ENCODE measurements at places on chromosomes 4 and X.

DNA sequence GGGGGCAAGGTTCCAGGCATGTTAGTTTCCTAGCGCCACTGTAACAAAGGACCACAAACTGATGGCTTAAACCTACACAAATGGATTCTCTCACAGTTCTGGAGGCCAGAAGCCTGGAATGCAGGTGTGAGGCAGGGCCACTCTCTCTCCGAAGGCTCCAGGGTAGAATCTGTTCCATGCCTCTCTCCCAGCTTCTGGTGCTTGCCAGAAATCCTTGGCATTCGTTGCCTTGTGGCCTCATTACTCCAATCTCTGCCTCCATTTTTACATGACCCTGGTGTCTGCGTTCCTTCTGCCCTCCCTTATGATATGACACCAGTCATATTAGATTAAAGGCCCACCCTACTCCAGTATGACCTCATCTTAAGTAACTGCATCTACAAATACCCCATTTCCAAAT, 39.6 kb downstream of the CLDN34 start:
- no peak for DNase-seq

GRCh38 chr4:21656832-21657231, 291.7 kb downstream of the KCNIP4 start:
- peak; percentile 25 for DNase-seq

GRCh38 chrX:110327336-110327735, 9.5 kb upstream of the AMMECR1 start:
- DNase-seq, result no peak

DNA sequence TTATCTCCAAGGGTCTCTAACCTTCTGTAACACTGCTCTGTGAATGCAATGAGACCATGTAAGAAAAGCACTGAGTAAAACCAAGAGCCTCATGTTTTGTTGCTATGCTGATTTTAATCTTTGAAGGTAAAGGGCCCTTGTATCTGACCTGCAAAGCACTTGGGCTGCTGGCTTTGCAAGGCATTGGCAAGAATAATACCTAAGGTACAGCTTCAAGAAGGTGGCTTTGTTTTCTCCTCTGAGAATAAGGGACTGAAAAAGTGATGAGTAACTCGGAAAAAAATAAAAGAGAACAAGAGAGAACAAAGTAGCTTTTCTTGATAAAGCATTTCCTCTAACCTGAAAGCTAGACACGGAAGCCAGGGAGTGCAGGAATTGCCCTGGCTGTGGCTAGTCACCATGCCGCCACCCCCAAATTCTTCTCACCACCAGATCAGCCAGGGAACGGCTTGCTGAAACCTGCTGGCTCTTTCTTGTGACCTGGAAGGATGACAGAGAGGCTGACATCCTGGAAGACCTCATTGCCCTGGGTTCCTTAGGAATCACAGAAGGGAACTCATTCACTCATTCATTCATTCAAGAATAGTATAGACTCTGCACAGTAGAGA, 41.8 kb upstream of the HS3ST1 start:
- DNase-seq, result no peak

- DNase-seq, result peak; percentile 67
Observed at GRCh38 chrX:45711231-45711630, 510.6 kb upstream of the DIPK2B start.

- no peak for DNase-seq
Observed at GRCh38 chrX:139850968-139851367, 81.9 kb downstream of the ATP11C start.

DNA sequence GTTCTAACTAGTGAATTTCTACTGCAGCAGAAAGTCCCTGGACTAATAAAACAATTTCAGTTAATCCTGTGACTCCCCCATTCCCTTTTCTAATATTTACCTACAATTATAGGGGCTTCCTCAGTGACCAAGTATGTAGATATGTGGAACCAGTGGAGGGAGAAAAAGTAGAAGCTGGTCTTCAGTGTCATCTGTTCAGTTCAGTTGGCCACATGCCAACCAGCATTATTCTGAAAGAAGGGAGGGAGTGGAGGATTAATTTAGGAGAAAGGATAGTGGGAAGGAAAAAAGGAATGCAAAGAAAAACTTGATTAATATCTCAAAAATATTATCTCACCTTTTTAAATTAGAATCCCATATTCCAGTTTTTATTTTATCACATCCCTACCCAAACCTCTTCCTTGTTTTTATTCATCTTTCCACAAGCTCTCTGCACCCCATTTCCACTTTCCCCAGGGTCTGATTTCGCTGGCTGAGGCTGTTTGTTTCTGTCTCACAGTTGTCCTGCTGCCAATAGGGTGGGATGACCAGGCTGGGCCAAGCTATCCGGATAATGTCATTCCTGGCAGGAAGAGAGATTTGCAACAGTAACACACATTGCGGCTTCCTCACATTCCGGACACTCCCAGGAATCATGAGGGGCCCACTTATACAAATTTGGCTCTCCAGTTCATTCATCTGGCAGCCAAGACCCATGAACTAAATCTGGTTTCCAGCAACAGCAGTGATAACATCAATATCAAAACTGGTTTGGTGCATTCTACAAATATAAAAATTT, 24.6 kb upstream of the ANTXR2 start:
- peak; percentile 79 for DNase-seq

DNA sequence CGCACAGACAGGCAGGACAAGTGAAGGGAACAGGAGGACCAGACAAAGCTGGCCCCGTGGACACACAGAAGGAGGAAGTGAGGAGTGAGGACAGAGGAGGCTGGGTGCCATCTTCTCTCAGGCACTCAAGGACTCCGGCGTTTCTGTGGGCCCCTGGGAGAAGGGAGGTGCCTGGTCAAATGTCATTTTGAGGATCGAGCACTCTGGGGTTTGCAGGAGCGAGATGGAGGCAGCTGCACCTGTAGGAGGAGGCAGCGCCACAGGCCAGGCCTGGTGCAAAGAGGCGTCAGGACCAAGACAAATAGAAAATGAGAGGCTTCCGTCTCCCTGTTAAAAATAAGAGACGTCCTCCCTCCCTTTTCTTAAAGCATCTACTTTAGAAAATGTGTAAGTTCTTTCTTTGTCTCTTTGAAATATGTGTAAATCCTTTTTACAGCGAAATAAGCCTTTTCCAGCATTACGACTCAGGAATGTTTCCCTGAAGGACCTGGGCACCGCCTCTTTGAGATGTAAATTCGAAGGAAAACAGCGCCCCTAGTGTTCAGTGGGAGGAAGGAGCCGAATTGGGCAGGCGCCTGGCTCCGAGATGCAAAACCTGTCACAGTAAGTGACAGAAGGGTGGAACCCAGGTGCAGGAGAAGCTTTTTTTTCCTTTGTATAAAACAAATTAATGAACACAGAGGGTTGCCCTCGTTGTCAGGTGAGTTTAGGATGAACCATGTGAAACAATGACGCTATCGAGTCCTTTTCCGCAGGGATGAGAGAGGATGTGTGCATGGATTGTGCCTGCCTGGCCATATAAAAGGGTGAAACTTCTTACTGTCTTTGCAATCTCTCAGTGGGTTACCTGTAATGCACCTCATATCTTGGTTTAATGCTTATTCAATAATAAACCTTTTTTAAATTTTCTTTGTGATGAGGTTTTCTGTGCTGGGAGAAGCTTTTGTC, 1.4 kb upstream of the C4orf50 start:
- peak; percentile 44 for DNase-seq

GRCh38 chr4:136484996-136485395, 1047.3 kb downstream of the PCDH18 start:
- no peak for DNase-seq

GRCh38 chr4:164440199-164440598, 313.7 kb upstream of the SMIM31 start:
- DNase-seq, result no peak

DNA sequence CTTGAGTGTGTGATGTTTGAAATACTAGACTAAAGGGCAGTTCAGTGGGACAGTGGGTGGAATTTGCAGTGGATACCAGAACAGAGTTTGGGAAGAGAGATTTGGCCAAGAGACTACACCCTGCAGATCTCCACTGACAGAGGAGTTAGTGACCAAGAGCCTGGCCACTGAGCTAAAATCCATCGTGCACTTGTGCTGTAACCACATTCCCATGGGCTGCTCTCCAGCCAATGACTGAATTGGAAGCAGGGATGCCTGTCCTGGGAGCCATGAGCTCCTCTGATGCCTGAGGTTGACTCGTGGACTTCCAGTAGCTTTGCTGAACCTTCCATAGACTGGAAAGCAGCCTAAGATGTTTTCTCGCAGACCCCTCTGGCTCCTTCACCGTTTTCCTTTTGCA, 296.1 kb downstream of the TRIML1 start:
- no peak for DNase-seq

DNA sequence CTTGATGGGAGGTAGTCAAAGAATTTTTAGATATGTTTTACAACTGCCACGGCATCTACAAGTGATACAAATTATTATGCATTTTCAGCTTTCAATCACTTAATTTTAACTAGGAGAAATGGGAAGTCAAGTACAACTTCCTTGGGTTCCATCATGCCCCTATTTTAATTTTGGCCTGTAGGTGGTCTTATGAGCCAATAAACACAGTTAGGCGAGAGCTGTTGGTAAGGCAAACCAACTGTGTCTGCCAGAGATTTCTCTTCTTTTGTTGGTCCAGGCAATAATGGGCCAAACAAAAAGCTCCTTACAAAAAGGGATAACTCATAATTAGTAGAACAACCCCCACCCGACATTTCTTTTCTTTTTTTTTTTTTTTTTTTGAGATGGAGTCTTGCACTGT, 63.3 kb upstream of the ARX start:
- no peak for DNase-seq

DNA sequence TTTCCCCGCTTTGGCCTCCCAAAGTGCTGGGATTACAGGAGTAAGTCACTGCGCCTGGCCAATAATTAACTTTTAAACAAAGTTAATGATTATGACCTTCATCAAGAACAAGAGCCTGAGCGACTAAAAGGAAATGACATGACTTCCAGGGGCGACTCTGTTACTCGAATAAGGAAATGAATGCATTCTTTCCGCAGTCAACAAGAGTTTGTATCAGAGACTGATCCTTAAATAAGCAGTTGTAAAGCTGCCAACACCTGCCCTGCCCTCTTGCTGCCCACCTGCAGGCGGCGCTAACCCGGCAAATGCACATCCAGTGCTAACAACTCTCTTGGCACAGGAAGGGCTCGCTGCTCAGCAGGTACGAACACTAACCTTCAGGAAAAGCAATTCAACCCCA, 27.3 kb downstream of the WDR1 start:
- DNase-seq, result no peak

DNA sequence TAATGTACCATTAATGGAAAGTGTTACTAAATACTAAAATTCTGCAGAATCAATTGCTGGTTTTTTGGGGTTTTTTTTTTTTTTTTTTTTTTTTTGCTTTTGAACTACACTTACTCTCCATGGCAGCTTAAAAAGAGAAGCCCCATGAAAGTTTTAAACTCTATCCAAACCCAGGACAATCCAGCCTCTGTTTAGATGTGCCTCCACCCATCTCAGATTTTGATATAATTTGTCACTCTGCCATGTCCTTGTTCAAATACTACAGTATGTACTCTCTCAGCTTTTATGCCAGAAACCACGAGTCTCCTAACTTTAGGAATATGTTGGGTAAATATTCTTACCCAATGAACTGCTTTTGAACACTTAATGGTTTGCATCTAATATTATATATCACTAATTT, 84.2 kb downstream of the COL25A1 start:
- DNase-seq, result no peak

DNA sequence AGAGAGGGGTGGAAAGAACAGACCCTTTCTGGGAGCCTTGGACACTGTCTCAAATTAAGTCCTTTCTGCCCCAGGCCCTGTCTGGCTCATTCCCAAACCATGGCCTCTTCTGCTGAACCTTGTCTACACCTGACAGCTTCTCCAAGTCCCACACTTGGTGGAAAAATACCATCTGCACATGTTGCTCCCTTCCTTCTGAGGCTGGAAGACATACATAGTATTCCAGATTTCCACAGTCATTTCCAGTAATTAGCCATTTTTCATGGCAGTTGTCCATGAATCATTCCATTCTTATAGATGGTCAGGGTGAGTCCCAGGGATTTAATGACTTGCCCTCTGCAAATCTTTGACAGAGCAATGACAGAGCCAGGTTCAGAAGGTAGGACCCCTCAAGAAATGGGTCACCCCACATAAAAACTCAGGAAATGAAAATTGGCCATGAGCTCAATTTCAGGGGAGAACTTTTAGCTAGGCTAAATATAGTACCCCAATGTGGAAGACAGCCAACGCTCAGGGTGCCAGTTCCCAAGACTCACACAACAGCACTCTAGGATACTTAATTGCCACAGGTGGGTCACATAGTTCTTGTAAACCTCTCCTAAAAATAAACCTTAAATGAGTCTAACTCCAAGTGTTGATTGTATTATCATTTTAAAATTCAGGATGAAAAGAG, 16.2 kb upstream of the DAPP1 start:
- DNase-seq, result no peak

DNA sequence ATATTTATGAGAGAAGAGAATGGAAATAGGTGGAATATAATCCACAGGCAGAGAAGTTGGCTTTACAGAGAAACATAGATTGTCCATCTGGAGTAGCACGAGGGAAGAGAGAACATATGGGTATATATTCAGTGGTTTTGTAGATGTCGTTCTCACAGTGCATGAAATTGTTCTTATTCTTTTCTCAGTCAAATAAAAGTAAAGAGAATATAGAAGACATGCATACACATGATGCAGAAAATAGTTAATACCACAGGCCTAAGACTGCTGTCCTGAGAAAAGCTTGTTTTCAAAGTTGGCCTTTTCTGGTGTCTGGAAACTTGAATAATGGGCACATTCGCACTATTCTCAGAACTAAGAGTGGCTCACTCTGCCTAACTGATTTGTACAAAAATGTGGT, 378.1 kb downstream of the GABRG1 start:
- DNase-seq, result no peak

DNA sequence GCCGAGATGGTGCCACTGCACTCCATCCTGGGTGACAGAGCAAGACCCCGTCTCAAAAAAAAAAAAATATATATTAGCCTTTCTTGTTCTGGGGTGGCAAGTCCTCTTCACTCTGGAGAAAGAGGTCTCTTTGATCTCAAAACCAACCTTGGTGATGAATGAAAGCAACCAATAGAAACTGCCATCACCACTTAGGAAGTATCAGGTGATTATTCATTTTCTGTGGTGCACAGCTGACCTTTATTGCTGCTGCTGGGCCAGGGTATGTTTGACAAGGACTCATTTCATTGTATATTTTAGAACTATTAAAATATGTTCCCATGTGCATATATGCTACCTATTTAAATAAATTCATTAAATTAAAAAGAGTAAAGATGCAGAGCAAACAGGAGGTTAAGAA, 76.0 kb upstream of the KIT start:
- DNase-seq, result no peak

DNA sequence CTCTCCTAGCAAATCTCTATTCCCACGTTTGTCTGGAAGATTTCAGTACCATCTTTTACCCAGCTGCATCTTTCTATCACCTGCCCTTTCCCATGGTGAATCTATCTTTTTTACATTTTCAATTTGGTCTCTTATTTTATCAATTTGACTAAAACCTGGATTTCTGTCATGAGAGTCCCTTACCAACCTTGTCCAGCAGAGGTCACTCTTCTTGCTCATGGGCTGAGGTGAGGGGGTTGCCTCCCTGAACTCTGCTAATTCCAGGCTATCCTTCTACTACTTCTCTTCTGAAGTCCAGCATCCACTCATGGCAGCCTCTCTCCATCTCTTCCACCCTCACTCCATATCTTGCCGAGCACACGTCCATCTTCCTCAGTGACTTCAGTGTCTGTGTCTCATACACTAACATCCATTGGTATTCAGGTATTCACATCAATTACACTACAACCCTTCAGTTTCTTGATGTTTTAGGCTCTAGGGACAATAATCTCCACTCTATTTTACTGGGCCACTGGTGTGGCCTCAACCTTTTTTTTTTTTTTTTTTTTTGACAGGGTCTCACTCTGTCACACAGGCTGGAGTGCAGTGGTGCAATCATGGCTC, 17.8 kb upstream of the ZNF827 start:
- DNase-seq, result peak; percentile 50

GRCh38 chrX:129534816-129535578, 5.1 kb upstream of the OCRL start:
- DNase-seq, result no peak
